Kidney glomerular epithelial cell (primary cell): ENCODE measurements at places on chromosomes 7 and 10.

- DNase-seq, result no peak
Measured at GRCh38 chr10:96387601-96388000, 28.8 kb upstream of the OPALIN start.

DNA sequence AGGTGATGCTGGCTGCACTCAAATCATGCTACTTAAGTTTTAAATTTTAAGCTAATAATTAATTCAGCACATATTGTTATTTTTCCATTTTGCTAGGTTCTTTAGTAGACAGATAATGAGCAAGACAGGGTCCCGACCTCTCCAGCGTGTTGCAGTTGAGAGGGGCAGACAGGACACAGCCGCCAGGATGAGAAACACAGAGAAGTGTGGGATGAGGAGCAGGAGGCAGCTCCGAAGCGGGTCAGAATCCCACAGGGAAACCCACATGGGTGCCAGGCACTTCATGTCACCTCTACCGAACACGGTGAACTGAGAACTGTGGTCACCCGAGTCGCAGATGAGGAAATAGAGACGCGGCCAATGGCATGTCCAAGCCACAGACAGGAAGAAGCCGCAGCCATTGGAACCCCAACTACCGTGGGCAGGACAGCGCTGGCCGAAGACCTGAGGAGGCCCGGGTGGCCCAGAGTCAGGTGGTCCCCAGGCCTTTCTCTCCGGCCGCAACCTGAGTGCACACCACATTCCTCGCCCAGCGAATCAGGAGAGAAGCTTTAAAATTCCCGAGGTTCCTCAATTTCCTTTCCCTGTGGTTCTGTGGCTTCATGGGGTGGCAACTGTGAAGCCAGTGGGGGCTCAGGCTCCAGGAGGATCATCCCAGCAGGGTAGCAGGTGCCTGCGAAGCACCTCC lies 213.0 kb downstream of the DNAJB6 start:
- DNase-seq, result no peak

DNA sequence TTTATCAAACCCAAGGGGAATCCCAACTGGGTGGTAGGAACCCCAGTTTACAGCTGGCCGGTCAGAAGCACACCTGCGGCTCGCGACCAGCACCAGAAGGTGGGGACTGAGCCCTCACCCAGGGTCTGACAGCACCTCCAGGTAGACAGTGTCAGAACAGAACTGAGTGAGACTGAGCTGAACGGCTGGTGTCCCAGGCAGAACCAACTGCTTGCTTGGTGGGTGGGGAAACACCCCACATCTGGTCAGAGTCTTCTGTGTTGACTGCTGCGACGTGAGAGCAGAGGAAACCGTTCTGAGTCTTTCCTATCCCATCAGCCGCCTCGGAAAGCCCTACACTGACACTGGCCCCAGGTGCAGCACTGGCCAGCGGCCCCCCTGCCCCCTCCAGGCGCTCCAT lies 160.7 kb downstream of the MAD1L1 start:
- no peak for DNase-seq

DNA sequence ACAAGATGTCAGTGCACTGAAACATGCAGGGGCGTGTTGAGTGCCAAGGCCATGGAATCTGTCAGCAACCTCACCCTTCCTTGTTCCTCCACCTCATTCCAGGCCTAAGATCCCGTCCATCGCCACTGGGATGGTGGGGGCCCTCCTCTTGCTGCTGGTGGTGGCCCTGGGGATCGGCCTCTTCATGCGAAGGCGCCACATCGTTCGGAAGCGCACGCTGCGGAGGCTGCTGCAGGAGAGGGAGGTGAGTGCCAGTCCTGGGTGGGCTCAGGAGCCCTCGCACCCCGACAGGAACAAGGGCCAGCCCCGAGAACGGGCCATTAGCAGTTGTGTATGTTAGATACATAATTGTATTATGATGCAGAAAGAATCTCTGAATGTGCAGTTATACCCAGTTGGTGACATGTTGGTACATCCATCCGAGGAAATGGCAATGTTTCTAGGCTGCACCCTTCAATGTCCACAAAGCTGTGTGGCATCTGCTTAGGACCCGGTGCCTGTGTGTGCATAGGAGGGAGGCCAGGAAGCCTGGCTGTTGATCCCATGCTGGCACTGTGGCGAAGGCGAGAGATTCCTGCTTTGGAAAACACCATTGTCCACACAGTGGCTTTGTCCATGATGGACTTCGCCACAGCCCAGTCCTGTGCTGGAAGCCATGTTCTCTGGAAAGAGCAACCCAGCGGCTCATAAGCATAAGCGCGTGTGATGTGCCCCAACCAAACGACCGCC lies 154.2 kb downstream of the EGFR start:
- DNase-seq, result no peak

GRCh38 chr7:50371551-50372021 lies 67.1 kb downstream of the IKZF1 start:
- no peak for DNase-seq

- no peak for DNase-seq
Measured at GRCh38 chr7:156823435-156823834, 69.5 kb downstream of the LMBR1 start.

GRCh38 chr7:27161214-27161720 lies 4.1 kb downstream of the HOXA9 start:
- no peak for DNase-seq
